ENCODE measurements at places on chromosomes 16 and 17. TPM values are rescaled to one million over a fixed set of nuclear protein-coding genes. Genes with fewer than 3 reads are reported as not detected.

GRCh38 chr16:77376358-77376757 lies 58.5 kb downstream of the ADAMTS18 start:
- H3K4me1 ChIP-seq = no peaks in the 10 kb centered on the region
- H3K4me3 ChIP-seq = no peak overlapping the region
- H3K36me3 ChIP-seq = no peaks in the 10 kb centered on the region
- H3K27ac ChIP-seq = no peak overlapping the region
- no peak for DNase-seq
- H3K27me3 ChIP-seq = no peaks in the 10 kb centered on the region

- H3K27ac ChIP-seq = no peak overlapping the region
- no peaks in the 10 kb centered on the region for H3K4me1 ChIP-seq
- H3K27me3 ChIP-seq = peaks cover 10% of the 10 kb centered on the region
Measured at GRCh38 chr17:83136156-83136555, 56.7 kb downstream of the METRNL start.

GRCh38 chr17:57868007-57868909 lies 18.4 kb upstream of the MRPS23 start:
- DNase-seq = peak; percentile 79
- no peak overlapping the region for H3K27ac ChIP-seq
- H3K27me3 ChIP-seq = no peaks in the 10 kb centered on the region
- H3K36me3 ChIP-seq = no peaks in the 10 kb centered on the region
- H3K4me3 ChIP-seq = no peak overlapping the region
- no peaks in the 10 kb centered on the region for H3K4me1 ChIP-seq

GRCh38 chr17:77512062-77512946 lies 371.5 kb downstream of the SEC14L1 start:
- H3K4me3 ChIP-seq = no peak overlapping the region
- no peaks in the 10 kb centered on the region for H3K36me3 ChIP-seq
- DNase-seq = no peak
- H3K27me3 ChIP-seq = no peaks in the 10 kb centered on the region
- H3K27ac ChIP-seq = no peak overlapping the region

DNA sequence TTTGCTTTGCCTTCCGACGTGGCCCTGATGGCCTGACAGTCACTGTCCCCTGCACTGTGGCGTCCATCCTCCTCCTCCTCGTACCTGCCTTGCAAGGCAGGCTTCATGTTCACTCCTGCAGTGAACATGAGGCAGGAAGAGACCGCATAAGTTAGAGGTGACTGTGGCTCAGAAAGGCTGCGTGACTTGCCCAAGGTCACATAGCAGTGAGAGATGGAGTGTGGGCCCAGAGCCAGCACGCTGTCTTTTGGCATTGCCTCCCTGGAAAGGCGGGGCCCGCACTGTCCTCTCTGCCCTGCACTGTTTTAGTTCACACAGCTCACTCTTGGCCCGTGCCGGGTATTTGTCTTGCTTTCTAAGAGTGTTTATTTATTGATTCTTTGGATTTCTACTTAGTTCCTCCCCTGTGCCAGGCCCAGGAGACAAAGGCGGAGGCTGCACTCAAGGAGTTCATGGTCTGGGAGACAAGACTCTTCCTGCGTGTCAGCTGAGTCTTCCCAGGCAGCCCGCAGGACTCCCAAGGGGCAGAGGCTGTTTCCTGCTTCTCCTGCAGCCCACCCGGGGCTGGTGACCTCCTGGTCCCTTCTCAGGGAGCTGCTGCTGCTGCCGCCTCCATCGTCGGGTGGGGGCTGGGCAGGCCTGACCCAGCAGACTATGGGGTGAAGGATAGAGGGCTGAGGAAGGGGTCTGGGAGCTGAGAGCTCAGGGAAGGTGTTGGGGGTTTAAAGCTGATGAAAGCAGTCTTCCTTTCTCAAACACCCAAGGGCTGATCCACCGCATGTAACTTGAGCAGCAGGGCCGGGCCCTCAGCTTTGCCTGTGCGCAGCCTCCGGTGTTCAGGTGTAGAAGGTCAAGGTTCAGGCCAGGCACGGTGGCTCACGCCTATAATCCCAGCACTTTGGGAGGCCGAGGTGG lies 12.7 kb downstream of the CYGB start:
- no peaks in the 10 kb centered on the region for H3K27me3 ChIP-seq
- peaks cover 53% of the 10 kb centered on the region for H3K4me1 ChIP-seq
- H3K36me3 ChIP-seq = no peaks in the 10 kb centered on the region
- H3K27ac ChIP-seq = no peak overlapping the region
- no peak overlapping the region for H3K4me3 ChIP-seq
- peak; percentile 60 for DNase-seq

GRCh38 chr17:80765241-80765961 lies 220.8 kb downstream of the RPTOR start:
- no peak overlapping the region for H3K27ac ChIP-seq
- H3K27me3 ChIP-seq = no peaks in the 10 kb centered on the region
- H3K36me3 ChIP-seq = no peaks in the 10 kb centered on the region
- H3K4me3 ChIP-seq = no peak overlapping the region
- DNase-seq = no peak

Gene CDC6
- polyA plus RNA-seq = 0.34 TPM

Data from heart left ventricle (tissue), 16 donors.